GM23338 (cell line): ENCODE measurements at places on chromosomes 2 and 18.

- peak; percentile 83 for DNase-seq
Observed at GRCh38 chr2:197310271-197310985, at the start of gene ANKRD44. ANKRD44 (minus strand) TSS chr2:197310780; CDS start chr2:197310604, 176 bp downstream.

DNA sequence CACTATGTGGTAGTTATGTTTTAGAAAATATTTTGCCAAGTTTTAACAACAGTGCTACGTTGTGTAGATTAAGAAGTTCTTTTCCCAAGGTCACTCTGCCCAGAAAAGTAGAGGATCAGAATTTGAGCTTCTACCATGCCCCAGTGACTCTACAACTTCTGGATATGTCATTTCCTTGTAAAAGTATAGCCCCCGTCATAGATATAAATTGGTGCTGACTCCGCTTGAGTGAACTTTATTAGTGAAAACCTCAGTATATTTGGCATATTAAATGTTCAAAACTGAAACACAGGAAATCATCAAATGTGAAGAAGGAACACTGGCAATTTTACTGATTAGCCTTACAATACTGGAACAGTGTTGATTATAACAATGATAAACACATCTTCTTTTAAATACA, 256.7 kb upstream of the UBE2E3 start:
- no peak for DNase-seq

- no peak for DNase-seq
Observed at GRCh38 chr2:70942396-70943204, 6.9 kb downstream of the ATP6V1B1 start.

DNA sequence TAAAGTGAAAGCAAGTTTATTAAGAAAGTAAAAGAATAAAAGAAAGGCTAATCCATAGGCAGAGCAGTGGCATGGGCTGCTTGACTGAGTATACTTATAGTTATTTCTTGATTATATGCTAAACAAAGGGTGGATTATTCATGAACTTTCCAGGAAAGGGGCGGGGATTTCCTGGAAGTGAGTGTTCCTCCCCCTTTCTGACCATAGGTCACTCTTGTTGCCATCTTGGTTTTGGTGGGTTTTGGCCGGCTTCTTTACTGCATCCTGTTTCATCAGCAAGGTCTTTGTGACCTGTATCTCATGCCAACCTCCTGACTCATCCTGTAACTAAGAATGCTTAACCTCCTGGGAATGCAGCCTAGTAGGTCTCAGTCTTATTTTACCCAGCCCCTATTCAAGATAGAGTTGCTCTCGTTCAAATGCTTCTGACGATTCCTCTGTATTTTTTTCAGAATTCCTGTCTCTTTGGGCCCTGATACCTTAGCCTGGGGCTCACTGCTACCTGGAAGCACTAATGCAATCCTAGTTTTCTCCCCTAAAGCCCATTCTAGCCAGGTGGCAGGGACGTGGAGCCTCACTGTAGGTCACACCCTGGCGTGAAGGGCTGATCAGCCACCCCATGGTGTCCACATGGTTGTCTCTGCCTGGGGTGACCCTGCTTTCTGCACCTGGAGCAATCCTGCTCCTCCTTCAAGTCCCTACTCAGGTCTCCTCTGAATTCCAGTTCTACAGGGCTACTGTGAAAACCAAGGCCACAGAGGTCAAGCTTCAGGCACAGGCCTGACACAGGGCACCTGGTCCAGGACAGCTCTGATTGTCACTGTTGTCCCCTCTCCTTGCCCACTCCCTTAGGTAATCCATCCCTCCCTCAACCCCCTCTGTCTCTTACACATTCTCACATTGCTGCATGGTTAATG, 6.0 kb upstream of the SLC35F6 start:
- peak; percentile 78 for DNase-seq

DNA sequence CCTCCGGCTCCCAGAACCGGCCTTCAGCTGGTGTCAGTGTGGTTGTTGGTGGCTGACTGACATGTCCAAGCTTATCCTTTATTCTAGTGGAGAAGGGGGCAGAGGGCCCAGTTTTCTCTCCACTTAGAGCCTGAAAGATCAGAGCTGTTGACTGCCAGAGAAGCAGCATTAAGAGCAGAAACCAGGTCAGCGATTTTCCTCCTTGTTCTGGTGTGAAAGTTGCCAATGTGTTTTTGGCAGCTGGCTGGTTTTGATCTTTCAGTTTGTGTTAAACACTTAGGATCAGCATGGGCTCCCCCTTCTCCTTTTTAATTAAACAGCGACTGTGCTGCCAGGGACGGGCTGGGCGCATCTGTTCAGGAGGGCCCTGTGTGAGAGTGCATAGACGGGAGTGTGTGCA, 100.9 kb downstream of the ASAP2 start:
- DNase-seq, result no peak

- DNase-seq, result no peak
Observed at GRCh38 chr2:150133623-150134022, 353.8 kb downstream of the RND3 start.

DNA sequence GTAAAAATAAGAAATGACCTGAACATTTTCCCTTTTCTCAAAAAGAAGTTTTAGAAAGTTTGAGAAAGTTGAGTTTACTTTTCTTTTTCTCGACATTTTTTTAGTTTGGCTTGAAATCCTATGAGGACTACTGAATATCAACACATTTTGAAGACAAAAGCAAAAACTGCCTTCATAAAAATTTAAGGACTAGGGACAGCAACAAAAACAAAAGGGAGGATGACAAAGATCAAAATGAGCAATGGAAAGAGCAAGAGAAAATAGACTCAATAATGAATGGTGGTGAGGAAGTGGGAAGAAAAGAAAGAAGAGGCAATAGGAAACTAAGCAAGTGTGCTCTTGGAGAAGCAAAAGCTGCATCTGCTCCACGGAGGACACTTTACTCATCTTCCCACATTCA, 82.5 kb downstream of the ABCA12 start:
- DNase-seq, result no peak

DNA sequence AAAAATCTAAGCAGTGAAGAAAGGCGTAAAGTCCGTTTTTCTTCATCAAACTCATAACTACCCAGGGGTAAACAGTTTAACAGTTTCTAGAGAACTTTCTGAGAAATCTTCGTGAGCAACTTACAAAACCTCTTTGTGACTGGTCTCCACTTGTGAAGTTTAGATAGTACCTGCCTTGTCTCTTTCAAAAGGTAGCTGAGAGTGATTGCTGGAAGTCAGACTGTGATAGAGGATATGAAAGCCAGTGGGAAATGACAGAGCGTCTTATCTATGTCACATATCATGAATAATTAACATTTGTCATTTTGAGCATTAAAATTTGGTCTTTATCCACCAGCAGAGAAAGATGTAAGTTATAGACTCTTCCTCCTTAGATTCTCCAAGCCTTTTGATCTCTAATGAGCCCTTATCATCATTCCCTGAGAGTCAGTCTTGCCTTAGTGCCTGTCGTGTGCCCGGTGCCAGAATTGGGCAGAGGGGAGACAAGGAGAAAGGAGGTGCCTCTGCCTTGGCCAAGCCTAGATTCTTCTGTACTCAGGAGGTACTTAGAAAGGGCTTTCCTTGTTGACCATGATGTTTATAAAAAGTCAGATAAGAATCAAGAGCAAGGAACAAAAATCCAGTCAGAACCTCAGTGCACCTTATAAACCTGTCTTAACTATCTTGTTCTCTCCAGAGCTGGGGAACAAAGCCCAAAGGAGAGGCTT, 205.1 kb upstream of the EPAS1 start:
- no peak for DNase-seq

DNA sequence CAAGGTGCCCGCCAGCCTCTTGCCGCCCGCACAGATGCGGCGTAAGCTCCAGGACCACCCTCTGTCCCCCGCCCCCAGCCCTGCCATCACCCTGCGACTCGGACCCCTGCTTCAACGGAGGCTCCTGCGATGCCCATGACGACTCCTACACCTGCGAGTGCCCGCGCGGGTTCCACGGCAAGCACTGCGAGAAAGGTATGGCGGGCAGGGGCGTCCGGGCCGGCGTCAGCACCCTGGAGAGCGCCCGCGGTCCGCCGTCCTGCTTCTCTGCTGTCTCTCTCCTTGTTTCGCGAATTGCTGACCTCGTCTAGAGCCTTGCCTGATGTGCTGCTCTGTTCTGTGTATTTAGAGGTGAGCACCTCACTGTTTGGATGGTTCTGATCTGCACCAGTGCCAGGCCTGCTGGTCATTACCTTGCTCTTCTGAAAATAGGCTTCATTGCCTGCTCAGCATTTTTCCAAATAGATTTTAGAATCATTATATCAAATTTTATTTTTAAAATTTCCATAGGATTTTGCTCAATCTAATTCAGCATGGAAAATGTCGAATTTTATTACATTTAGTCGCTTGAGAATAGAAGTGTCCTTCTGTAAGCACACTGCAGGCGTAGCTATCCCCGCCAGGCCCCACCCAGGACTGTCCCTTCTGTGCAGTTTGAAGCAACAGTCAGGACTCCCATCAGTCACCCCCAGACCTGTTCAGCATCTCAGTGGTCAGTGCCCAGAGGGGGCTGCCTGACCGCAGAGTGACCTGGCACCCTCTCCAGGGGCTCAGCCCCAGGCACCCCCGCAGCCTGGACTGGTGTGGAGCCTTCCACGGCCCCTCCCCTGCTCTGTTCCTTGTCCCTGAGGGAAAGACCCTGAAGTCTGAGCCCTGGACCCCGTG, 51.6 kb downstream of the SNED1 start:
- DNase-seq, result peak; percentile 68

DNA sequence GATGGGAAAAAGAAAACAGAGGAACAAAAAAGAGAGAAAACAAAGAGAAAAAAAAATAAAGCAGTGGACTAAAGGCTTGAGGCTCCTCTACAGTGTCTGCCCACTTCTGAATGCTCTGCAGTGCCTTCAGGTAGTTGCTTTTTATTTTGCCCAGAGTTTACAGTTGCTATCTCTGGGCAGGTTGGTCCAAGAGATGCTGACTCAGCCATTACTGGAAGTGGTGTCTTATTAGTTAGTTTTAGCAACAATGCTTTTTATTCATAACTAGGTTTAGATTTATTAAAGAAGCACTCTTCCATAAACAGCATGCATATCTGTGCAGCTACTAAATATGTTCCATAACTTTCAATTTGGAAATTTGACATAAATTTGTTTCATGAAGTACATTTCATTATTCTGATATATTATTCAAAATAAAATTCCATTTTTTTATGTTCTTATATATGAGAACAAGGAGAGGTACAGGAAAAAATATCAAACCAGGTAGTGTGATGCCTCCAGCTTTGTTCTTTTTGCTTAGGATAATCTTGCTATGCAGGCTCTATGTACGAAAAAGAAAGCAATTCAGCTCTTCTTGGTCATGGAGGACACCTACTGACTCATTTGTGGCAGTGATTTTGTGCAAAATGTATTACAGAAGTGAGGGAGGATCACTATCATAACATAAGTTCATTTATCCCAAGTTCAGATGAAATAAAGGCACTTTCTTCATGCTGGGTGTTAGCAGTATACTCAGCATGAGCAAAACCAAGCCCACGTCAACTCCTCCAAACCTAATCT, 69.5 kb downstream of the RPIA start:
- DNase-seq, result no peak

DNA sequence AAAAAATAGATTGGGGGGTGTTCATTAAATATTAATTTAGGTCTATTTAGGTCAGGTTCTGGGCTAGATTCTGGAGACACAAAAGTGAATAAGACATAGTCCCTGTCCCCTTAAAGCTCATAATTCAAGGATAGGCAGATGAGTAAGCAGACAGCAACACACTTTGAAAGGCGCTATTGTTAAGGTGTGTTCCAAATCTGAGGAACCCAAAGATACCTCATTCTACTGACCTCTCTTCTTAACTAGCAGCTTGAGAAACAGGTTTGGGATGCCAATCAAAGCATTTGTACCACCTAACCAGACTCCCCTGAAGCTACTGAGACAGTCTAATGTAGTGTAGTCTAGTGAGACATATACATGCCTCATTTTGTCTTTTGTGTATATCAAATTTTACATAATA, 34.8 kb downstream of the SEMA4F start:
- no peak for DNase-seq

- DNase-seq, result peak; percentile 89
Observed at GRCh38 chr18:623761-624620, 27.2 kb downstream of the CLUL1 start.

DNA sequence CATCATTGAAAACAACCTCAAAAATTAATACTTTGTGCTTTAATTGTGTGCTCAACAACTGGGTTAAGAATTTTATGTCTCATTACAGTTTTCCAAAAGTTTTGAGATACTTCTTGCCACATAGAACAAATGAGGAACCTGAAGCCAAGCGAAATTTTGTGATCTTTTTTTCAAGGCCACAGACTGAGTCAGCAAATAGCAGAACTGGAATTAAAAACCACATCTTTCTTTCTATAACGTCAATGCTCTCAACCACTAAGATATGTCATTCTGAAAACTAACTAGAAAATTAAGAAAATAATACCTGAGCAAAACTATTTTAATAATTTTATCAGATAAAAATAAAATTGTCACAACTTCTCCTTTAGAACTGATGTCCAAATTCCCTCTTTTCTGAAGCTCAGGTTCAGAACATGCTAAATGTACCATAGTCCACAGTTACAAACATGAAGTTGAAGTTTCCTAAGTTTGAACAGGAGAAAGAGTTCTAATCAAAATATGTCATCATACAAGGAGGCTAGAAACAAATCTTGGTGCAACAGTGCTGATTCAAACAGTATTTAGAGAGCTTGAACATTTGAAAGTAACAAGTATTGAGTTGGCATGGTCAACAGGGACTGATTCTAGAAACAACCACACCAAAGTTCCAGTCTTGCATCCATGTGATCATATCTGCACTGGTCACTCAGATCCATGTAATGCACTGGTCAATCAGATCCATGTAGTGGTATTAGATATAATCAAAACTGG, 27.6 kb upstream of the CALCRL start:
- no peak for DNase-seq

DNA sequence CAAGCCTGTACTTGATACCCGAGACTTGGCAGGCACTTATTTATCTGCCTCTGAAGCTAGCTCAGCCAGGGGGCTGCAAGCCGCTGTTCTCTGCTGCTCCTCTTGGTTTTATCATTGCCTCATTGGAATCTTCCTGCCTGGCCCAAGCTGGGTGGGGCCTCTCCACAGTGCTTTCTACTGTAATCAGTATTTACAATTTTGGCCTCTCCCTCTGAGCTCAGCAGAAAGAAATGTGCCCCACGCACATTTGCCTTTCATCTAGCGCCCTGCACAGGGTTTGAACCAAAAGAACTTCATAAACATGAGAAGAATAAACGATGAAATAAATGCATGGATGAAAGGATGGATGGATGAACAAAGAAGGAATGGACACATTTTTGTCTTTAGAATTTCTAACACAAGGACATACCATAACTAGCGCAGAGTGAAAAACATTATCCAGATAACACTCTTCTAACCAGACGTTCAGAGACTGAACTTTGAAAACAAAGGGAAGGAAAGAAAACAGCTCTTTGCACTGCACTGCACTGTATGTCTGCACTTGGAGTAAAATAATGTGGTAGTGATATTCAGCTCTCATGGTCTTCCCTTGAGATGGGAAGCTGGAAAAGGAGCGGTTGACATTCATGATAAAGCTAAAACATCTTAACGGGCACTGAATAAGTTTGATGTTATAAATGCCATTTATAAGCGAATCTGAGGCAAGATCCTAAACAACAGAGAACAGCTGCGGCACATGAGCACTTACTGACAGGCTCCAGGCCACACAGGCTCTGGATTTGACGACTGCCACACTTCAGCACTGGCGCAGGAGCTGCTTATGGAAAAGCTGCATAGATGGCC, 86.8 kb upstream of the SP3 start:
- peak; percentile 58 for DNase-seq

GRCh38 chr18:55018602-55019001, 59.3 kb upstream of the CCDC68 start:
- peak; percentile 27 for DNase-seq
